Activated T-helper 1 cell treated with anti-CD3 and anti-CD28 coated beads, Interleukin-2, amount 50 U/mL, for 16 hours (primary cell): ENCODE measurements at places on chromosomes 6 and 20.

DNA sequence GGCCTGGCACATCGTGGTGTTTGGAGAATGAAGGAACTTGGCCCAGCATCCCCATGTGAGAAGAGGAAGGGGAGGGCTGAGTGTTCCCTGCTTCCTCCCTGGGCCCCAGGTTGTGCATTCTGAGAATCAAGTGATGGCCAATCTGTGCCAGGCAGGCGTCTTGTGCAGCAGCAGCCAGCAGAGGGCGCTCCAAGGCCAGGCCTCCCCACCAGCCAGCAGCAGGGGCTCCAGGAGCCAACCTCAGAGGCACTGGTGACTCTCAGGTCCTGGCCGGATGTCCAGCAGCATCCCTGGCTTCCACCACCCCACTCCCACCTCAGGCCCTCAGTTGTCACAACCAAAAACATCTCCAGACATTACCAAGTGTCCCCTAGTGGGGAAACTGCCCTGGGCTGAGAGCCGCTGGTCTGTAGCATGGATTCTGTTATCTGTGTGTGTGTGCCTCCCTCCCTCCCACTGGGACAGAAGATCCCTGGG lies 192.0 kb downstream of the PREX1 start:
- peak; percentile 42 for DNase-seq

DNA sequence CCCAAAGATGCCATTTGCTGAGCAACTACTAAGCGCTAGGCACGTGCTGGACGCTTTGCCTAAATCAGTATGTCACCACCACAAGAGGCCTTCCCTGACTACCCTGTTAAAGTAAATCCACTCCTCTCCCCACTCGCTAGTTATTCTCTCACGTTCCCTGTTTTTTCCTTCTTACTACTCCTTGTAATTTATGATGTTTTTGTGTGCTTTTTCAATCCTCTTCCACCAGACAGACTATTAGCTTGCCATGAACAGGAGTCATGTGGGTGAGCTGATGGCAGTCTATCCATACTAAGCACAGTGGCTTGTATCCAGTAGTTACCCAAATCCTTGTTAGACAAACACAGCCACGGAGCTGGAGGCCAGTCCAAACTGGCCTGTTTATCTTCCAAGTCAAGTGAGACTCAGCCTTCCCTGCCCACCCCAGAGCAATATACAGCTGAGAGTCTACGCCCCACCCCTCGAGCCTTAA lies 41.2 kb downstream of the C6orf132 start:
- DNase-seq = no peak

DNA sequence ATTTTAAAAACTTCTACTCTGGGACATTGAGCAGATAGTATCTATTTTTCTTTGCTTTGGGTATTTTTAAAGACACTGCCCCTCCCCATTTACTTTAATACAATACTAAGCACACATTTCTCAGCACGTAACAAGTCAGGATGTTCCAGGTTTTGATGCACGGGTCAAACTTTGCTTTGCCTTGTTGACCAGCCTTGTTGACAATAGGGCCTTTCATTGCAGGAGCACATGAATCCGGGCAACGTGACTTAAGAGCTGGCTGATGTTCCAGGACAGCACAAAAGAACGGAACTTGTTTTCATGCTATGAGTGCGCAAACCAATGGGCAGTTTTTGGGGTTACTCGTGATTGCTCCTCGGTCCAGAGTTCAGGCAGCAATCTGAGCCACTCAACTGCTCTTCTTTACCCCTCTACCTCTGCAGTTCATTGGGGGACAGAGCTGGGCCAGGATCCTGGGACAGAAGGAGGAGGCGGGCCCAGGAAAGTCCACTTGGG lies 78.6 kb upstream of the SLC22A16 start:
- DNase-seq = no peak

DNA sequence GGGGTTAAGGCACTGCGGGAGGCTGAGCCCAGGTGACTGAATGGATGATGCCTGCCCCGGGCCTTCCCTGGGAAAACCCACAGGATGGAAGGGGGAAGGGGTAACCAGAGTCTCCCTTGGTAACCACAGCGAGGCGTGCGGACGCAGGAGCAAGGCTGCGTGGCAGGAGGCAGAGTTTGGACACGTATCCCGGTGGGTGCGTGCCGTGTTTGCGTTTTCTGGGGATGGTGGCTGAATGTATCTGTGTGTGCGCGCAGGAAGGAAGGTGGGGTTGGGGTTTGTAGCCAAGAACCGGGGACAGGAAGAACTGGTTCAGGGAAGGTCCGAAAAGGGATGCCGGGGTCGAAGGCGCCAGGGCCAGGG lies 1.8 kb downstream of the MDGA1 start:
- DNase-seq = no peak

DNA sequence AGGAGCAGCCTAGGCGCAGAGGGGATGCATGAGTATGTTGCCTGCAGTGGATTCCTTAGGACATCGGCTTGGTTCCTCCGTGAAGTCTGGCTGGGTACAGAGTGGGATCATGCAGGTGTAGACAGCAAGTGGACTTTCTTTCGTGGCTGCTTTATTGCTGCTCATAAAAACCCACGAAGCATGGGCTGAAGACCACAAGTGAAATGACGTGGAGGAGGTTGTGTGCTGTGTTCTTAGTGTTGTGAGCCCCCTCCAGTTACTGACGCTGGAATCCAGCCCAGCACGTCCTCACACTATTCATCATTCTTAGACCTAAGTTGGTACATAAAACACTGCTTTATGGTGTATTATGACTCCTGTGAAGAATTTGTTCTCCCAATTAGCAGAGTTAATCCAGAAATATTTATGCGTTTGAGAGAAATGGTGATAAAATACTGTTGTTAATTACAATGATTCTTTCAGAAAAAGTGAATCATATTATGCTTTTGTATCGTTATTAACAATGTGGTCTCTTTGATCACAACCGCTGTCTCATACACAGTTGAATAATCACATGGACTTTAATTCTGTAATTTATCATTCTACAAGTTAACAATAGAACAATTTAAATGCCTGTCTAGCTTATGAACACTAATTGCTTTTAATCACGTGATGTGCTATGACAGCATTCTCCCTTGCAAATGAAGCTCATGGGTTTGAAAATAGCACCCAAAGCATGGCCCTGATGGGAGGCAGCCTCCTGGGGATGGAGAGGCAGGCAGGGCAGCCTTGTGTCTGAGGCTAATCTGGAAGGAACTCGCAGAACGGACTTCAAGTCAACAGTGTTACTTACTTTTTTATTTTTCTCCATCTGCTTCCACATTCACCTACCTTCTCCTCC lies 233.9 kb upstream of the SYNDIG1 start:
- DNase-seq = no peak

- no peak for DNase-seq
Observed at GRCh38 chr6:138821519-138821918, 25.6 kb downstream of the ECT2L start.

- DNase-seq = no peak
Observed at GRCh38 chr6:32558426-32559057, 28.5 kb upstream of the HLA-DRB5 start.

- no peak for DNase-seq
Observed at GRCh38 chr20:42587427-42587826, 602.3 kb downstream of the PTPRT start.

GRCh38 chr6:132797951-132798868 lies at the start of gene SLC18B1:
TSS of gene SLC18B1 (minus strand) at chr6:132798637. CDS start at chr6:132798456, 181 bp downstream.
- DNase-seq = peak; percentile 37

DNA sequence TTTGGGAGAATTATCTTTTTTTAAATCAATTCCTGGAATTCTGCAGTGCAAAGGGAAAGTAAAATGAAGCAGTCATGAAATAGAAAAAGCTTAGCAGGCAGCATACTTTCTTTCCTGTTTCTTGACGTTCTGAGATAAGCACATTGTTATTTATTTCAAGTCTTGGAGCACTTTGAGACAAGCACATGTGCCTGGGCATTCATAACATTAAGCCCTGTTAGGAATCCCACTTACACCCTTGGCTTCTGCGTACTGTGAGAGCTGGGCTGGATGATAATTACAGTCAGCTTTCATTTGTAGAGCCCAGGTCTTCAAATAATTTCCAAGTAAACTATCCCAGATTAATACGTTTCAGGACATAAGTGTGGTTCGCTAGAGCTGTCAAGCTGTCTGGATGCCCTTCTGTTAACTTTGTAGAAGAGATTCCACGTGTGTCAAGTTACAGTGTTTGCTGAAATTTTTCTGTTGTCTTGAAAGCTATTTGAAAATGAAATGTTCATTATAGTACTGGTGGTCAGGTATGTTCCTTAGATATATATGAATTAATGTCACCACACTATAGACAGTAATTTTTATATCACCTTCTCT lies 8.9 kb downstream of the FARS2 start:
- no peak for DNase-seq

GRCh38 chr6:63509652-63510352 lies 62.5 kb upstream of the LOC128125822 start:
- DNase-seq = no peak

GRCh38 chr20:48804300-48804980 lies 23.4 kb downstream of the PREX1 start:
- no peak for DNase-seq

DNA sequence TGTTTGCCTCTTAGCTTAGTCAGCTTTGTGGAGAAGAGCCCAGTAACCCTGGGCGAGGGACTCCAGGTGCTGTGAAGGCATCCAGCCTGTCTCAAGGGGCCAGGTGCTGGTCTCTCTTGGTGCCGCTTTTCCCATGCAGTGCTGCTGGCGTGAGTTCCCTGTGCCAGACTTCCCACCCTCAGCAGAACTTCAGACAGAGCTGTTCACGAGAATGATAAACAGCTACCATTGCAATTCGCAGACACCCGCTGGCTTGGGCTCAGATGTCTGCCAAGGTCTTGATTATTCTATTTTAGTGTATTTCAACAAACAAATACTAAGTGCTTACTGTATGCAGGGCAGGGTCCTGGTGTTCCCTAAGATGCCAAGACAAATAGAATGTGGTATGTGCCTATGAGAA lies 57.7 kb downstream of the RNF217 start:
- DNase-seq = no peak

DNA sequence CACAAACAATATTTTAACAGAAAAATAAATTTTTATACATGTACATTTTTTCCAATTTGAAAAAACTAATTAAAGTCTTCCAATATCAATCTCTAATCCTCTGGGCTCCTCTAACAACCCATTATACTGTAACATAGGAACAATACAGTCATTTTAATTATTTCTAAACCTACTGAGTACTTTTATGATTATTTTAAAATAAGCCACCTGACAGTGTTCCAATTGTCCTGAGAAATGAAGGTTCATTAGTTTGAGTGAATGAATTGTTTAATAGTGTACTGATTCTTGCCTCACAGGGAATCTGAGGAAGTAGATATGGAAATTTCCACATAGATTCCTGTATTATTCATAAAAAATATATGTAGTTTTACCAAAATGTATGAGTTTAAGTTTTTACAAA lies 123.1 kb upstream of the EYS start:
- DNase-seq = no peak

GRCh38 chr6:35170166-35170565 lies 29.0 kb upstream of the TCP11 start:
- no peak for DNase-seq

DNA sequence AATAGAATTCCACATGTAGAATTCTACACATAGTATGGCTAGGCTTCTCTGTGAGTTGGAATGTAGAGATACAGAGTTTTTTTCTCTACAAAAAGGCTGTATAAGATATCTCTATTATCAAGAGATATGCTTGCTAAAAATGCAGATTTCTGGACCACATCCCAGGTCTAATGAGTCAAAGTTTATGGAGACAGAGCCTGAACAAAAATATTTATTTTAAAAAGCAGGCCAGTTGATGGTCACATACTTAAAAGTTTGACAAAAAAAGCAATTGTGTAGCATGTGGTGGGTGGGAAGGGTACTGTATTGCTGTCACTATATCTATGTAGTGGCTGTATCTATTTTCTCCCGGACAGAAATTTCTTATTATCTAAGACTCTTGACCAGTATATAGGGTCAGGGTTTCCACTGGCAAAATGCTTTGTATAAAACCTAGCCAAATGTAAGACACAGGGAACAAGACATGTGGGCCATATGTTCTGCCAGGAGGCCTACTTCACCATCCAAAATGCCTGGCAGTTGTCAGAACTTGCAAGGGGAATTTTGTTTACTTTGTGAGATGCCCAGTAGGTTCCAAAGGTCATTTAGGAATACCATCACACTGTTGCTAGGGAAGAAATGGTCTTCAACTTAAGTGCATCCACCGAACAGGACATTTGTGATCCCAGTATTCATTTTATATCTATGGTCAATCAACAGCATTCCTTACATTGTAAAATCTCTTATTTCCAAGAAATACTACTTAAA lies 60.6 kb downstream of the SHPRH start:
- DNase-seq = no peak

DNA sequence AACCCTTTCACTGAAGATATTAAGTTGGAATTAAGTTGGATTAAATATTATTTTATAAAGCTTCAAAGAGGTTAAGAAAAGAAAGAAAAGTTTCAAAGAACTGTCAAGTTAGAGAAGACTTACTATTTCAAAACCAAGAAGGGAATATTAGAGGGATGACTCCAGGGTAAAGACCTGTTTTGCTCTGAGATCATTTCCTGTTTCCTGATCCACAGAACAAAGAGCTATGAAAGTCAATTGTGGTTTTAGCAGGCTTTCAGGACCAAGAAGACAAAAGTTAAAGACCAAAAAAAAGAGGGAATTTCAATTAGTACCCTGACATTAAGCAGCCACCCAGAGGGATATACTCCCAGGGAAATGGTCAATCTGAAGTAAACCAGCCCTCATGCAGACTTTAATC lies 19.4 kb downstream of the ESF1 start:
- no peak for DNase-seq

DNA sequence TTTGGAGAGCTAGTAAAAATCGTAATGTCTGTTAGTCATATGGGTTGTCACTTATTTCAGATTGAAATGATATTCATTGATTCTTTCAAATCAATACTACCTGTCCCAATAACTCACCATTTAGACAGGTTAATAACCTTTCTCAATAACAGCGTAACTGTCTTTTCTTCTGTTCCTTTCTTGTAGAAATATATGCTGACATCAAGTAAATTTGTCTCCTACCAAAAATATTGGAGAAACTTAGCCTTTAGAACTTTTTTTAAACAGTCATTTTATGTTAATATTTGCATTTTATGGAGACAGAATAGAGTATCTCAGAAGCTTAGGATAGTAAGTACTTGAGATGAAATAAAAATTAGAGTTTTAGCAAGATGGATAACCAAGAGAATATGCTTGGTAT lies 278.2 kb downstream of the UST start:
- DNase-seq = no peak
